ENCODE measurements at places on chromosomes 4 and X.

DNA sequence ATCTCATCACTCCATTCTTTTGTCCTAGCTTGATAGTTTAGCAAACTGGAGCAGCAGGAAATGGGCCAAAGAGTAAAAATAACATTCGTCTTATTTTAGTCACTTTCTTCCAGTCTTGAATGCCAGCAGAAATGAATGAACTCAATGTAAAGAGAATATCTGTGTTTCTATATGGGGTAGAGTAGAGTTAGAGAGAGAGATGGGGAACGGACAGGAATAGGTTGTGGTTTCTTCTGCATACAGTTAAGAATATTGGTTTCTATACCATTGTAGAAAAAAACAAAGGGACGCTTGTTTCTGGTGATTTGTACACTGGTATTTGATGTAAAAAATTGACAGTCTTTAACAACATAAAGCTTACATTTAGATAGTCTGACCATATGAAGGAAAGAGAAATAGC is 8.9 kb downstream of the GPR174 start:
- no peak for DNase-seq

DNA sequence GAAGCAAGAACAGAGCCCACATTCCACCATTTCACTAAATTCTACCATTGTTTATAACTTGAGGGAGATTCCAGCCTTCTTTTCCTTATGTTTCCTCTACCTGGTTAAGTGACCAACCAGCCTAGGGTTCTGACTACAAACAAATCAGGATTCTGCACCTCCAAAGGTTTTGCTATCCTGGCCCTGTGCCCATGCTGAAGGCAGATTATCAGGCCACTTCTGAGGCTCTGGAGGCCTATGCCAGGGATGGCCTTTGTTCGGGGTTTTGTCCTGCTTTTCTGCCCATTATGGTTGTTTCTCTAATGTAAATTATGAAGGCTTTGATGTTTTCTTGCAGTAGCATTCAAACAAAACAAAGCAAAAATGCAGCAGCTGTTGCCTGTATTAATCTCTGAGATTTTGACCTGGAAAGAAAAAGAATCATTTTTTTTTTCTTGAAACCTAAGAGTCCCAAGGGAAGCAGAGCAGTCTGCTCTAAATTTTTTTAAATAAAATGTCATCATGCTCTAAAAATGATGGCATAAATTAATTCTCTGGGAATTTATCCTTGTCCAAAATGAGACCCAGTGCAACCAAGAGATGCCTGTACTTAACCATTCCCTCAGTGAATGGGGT is 55.6 kb downstream of the RNF150 start:
- DNase-seq: no peak

GRCh38 chr4:152735396-152735859 is 44.1 kb downstream of the TIGD4 start:
- DNase-seq: peak; percentile 2

GRCh38 chr4:137641544-137641943 is 109.2 kb upstream of the PCDH18 start:
- DNase-seq: no peak

DNA sequence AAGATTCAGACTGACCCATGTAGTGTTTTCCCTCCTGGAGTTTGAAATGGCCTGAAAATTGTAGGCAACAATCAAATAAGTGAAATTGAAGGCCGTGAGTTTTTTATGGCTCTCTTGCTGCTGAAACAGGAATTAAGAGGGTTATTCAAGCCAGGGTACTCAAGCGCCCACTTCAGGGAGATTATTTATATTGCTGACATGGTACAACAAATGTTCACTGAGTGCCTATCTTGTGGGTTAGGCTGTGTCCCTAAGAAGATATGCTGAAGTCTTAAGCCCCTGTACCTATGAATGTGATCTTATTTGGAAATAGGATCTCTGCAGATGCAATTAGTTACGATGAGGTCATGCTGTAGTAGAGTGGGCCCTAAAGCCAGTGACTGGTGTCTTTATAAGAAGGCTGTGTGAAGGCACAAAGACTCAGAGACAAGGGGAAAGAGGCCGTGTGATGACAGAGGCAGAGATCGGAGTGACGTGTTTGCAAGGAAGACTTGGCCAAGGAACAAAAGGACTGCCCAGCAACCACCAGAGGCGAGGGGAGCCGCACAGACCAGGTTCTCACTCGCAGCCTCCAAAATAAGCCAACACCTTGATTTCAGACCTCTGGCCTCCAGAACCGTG is 72.9 kb downstream of the MED28 start:
- no peak for DNase-seq

- DNase-seq: no peak
These were observed 107.7 kb downstream of the PHEX start for GRCh38 chrX:22139822-22140221.

DNA sequence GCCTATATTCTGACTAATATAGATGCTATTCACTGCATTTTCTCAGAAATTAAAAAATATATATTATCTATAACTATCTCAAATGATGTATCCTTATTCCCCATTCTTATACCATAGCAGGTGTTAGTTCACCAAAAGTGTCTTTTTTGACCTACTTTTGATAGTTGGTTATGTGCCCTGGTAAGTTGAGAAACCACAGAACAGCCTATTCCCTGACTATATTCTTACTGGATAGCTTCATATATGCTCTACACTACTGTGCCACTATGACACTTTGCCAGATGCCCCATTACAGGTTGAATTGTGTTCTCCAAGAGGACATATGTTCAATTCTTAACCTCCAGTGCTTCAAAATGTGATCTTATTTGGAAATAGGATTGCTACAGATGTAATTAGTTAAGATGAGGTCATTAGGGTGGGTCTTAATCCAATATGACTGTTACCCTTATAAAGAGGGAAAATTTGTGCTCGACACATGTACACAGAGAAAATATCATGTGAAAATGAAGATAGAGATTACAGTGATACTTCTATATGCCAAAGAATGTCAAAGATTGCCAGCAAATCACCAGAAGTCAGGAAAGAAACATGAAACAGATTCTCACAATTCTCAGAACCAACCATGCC is 76.1 kb downstream of the LRBA start:
- DNase-seq: no peak

DNA sequence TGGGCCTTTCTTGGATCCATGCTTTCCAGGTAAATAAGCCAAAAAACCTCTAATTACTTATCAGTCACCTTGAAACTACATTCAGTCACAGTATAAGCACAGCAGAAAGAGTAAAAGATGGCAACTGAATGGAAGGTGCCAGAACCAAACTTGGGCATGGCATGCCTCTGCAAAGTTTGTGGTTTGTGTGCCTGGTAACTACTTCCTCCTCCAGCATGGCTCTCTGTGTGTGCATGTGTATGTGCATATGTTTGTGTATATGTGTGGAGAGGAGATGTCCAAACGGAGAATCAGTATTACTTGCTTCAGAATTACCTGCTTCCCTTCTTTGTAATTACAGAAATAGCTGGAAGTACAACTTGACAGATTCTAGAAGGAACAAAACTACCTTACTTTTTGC is 67.5 kb downstream of the AGTR2 start:
- no peak for DNase-seq
